ENCODE measurements at places on chromosomes 2 and 18. TPM values are rescaled to one million over a fixed set of nuclear protein-coding genes. Genes with fewer than 3 reads are reported as not detected.
A peak's percentile ranks its signal among the peaks of the same experiment; 100 is the strongest.

DNA sequence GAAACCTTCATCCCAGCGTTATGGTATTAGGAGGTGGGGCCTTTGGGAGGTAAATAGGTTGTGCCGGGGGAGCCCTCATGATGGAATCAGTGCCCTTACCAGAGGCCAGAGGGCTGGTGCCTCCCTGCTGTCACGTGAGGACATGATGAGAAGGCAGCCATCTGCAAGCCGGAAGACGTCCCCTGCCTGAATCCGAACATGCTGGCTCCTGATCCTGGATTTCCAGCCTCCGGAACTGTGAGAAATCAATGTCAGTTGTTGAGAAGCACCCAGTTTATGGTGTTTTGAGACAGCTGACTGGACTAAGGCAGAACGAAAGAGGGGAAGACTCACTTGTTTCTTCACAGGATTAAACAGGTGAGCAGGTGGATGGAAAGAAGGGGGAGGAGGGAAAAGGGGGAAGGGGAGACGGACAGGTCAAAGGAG, 13.0 kb upstream of the KLF11 start:
- no peak for DNase-seq

- no peak for DNase-seq
Observed at GRCh38 chr2:64063454-64063853, 44.2 kb upstream of the VPS54 start.

DNA sequence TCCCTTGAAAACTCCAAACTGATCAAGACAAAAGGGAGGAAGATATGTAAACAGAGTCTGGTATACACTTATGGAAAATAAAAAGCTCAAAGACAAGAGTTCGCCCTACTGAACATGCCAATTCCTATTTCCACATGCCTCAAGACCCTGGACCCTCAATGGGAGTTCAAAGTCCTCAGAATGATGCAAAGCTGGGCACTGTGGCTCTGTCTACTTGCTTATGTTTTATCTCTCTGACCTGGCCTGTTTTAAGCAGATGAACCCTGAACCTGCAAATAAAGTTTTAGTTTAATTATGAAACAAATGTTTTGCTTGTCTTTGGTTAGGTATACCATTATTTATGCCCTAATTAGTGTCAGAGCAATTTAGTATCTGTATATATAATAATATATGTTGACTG, 22.6 kb downstream of the NR4A2 start:
- no peak for DNase-seq

- no peak for DNase-seq
Observed at GRCh38 chr18:7023581-7023980, 94.0 kb downstream of the LAMA1 start.

GRCh38 chr18:408367-408766, 92.1 kb downstream of the COLEC12 start:
- DNase-seq, result no peak

- DNase-seq, result no peak
Observed at GRCh38 chr18:60007661-60008060, 107.9 kb downstream of the PMAIP1 start.

DNA sequence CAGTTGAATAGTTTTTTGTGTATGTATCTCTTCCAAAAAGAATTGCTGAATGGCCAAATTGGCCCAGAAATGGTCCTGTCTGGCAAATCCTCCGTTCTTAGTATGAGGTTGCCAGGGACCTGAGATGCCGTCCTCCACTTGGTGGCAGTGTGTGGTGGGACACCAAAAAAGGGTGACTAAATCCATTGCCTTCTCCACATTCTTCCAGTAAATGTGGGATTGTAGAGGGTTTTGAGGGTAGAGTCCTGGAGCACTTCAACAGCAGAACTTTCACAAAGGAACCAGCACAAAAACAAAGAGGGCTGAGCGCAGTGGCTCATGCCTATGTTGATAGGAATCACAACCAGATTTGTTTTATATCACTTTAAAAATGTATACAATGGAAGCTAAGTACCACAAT, 199.9 kb downstream of the BCL2 start:
- peak; percentile 25 for DNase-seq

DNA sequence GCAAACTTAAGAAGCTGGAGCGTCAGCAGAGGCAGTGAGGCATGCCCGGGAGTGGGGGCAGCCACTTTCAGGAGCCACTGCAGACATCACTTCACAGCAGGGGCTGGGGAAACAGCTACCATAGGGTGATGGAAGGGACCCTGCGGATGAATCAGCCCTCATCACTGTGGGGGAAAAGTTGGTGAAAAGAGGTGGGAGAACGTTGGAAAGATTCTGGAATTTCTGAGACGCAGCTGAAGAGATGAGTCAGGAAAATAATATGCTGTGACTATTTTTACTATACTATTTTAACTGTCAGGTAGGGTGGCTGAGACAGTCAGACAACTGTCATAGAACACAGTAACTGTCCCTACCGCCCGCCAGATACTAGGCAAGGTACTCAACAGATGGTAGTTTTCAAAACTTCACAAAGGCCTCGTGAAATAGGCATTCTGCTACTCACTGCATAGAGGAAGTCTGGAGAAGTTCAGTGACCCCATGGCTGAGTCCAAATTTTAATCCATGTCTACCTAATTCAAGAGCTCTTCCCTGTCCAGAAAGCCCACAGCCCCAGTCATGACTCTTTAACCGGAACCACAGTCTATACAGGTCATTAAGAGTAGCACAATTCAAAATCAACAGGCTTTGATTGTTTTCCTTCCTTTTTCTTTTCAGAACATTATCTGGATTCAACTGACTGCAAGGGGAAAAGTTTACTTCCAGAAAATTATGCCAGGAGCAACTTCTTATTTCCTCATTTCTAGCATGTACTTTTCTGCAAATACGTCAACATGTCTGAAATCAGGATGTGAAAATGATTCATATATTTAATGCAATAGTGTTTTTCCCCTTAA, 39.3 kb upstream of the EPB41L3 start:
- DNase-seq, result no peak

GRCh38 chr2:16244153-16244965, 304.0 kb downstream of the MYCN start:
- DNase-seq, result no peak

DNA sequence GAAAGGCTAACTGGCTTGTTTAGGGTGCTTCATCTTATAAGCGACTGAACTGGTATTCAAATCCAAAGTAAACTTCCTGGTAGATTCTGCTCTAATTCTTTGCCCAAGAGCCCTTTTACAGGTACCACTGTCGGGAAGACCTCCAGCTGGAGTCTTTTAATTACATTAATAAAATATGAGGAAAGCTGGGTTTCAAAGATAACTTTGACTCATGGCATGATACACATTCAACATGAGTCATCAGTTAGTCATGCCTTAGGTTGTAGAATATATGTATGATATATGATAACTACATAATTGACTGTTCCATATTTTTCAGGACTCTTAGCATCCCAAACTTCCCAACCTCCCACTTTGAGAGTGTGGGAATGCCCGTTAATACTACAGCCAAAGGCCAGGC, 32.3 kb downstream of the ZCCHC2 start:
- no peak for DNase-seq

Gene ALPI
- total RNA-seq, result not detected

Gene SKA1
- not detected for total RNA-seq

Gene IL1RL2
- total RNA-seq, result not detected

Measured in tibial nerve (tissue), 4 donors.